ENCODE measurements at places on chromosomes 1 and 21.

DNA sequence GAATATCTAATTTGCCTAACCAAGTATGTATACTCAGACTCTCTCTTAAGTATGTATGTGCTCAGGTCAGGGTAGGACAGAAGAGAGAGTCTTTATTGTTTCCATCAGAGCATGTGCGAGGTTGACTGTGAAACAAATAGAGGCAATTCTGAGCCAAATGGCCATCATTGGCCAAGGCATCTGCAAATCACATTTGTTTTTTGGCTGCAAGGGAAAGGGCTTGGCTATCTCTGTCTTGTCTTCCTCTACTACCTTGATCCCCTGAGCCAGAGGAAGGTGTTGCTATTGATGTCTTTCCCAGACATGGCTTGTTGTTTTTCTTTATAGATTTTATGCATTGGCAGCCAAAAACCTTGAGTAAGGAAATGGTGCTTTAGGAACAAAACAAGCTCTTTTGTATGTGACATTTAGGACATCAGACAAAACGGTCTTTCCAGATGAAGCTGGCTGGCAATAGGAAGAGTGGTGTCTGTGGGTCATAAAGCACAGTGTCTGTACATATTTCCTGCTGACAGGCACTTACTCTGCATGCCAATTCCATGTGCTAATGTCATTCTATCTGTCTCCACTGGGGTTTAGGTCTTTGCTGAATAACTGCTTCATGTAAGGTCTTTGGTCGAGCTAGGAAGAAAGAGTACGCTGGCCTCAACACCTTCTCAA, 163.3 kb downstream of the BRINP2 start:
- DNase-seq, result peak; percentile 40

GRCh38 chr1:147902253-147902845, at the start of gene GJA8:
Gene GJA8, plus strand, starts transcription at chr1:147902795. Its CDS starts 5,161 bp downstream, at chr1:147907956.
- DNase-seq, result no peak

DNA sequence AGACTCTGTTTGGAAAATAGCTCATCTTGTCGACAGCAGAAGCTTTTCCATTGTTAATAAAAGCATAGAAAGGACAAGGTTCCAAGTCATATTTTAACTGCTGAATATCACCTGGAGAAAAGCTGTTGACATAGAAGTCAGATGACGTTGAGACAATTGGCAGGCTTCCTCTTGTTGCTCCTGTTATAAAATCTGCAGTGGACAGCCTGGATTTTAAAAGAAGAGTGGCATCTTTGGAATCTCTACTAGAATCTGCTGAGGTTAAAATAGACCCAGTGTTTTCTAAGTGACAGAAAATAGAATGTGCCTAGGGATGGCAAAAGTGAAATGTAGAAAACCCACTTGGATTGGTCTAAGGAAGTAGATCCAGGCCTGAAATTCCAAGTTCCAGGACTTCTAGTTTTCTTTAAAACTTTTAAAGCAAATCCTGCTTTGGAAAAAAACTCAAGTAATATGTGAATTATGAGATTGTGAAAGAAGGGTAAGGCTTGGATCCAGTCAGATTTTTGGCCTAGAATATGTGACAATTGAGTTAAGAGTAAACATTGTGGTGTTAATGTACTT, 53.6 kb upstream of the NEXN start:
- DNase-seq, result peak; percentile 63

GRCh38 chr1:3194760-3195479, 125.9 kb downstream of the PRDM16 start:
- DNase-seq, result no peak

DNA sequence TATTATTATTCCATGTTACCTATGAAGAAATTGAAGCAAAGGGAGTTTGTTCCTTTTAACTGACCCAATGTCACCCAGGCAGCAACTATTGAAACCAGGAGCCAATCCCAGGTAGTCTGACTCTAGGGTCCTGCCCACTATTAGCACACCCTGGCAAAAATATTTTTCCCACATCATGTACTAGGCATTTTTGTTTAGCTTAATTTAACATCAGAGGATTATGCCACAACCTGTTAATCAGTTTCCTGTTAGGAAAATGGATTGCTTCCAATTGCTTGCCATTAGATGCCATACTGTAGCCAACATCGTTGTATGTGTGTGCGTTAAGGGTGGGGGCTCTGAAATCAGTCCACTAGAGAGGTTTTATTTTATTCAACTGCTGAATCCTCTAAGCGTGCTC, 281.1 kb downstream of the DNM3 start:
- DNase-seq, result no peak

DNA sequence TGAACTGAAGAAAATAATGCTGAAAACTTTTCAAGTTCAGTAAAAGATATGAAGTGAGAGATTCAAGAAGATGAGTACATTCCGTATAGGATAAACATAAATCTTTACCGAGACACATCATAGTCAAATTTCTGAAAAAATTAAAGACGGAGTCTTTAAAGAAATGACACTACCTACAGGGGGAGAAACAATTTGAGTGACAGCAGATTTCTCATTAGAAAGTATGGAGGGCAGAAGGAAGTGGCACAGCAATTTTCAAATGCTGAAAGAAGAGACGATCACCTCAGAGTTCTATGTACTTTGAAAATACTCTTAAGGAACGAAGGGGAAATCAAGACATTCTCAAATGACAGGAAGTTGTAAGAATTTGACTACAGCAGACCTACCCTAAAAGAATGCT, 271.2 kb downstream of the ZP4 start:
- DNase-seq, result no peak

GRCh38 chr1:12636098-12636950, 7.6 kb upstream of the AADACL4 start:
- peak; percentile 90 for DNase-seq

DNA sequence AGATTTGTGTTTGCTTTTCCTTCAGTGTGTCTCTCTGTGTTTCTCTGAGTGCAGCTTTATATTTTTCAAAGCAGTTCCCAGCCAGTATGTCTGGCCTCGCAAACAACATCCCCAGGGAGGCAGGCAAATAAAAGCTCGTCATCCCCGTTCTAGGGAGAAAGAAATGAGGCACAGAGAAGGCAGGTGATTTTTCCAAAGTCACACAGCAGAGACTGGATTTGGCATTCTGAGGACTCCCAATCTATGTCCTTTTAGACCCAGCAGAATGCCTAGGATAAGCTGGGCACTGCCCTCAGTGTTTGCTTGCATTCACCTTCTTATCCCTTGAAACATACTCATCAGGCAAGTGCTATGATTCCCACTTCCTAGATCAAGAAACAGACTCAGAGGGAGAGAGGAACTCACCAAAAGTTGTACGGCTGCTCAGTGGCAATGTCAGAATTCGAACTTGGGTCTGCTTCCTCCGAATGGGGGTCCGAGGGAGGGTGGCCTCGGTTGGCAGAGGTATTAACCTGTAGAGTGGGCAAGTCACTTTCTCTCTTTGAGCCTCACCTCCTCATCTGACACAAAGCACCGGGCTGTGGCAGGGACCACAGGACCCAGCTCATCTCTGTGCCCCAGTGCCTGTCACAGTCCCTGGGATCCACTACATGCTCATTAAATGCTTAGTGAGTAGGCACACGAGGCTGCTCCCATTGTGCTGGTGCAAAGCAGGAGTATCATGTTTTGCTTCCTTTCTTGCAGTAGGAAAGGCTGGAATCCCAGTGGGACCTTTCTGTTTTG, 4.2 kb downstream of the RAP1GAP start:
- DNase-seq, result no peak

- DNase-seq, result no peak
Observed at GRCh38 chr1:186054003-186054402, 319.8 kb downstream of the HMCN1 start.

DNA sequence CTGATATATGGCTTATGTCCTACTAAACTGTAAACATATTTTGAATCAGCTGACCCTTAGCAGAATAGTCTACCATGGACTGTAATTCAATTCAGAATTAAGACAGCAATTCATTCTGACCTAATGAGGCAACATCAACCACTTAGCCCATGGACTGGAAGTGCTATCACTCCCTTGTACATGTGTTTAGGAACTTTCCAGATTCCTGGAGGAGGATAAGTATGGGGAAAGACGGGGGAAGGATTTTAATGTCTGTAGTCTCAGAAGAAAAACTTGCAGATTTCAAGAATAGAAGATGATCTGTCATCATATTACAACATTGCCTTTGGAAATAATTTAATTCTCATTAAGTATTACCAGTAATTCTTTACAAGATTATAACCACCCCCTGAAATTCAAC, 56.3 kb downstream of the PTGFR start:
- no peak for DNase-seq

- DNase-seq, result peak; percentile 82
Observed at GRCh38 chr1:179016706-179017382, 8.8 kb upstream of the FAM20B start.

DNA sequence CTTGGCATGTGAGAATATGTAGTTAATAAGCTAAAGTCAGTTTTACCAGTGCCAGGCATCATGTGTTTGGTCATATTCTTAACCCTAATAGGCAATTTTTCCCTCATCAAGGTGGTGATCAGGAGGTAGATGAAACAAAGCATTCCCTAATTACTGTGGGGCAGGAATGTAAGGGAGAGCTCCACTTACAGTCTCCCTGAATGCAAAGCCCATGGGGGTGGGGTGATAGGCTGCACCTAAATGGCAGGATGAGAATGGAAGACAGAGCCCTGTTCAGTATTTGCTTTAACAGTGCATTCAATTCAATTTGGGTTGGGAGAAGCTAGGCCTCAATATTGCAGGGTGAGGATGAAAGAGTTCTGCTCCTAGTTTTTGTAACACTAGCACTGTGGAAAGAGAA, 23.4 kb downstream of the ZNF678 start:
- DNase-seq, result no peak

DNA sequence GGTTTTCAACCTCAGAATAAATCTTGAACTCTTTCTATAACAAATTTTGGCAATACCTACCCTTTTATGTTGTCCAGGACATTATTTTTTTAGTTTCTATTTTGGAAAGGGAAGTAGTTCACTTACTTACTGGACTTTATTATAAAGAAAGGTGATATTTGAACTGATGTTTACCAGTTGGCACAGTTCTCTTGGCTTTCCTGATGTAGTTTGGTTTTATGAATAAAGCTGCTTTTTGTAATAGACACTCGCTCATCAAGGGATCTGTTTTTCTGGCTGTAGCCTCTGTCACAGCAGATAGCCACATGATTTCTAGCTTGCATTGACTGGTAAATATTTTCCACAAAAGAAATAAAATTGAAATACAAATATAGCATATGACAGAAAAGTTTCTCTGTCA, 40.9 kb upstream of the METTL18 start:
- DNase-seq, result no peak

DNA sequence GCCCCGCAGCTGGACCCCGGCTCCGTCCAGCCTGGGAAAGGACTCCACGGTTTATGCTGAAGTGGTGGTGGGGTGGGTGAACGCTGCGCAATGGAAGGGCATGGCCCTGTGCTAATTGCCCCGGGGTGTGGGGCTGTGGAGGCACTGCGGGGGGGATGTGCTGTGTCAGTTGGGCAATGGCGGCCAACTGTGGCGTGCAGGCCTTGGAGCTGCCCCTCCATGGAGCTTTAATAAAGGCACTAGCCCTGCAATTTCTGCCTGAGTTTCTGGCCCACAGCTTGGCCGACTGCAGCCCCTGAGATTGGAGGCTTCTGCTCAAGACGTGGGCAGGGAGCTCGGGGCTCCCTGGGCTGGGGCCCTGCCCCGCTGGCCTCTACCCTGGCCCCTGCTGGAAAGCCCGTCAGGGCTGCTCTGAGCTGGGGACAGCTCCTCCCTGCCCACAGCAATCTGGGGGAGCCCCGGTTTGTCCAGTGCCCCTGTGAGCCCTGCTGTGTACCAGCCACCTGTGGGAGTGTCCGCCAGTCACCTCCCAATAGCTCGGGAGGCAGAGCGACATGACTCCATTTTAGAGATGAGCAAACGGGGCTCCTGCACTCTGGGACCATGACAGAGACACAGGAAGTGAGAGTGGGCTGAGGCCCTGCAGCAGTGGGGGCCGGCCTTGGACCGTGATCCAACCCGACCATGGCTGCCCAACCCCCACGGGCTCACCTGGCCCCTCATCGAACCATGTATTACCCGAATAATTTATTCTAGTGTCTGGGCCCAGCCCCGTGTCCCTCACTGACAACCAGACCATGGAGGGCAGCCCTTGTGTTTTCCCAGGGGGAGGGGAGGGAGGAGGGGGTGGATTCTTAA, 8.7 kb upstream of the TNFRSF14 start:
- no peak for DNase-seq

DNA sequence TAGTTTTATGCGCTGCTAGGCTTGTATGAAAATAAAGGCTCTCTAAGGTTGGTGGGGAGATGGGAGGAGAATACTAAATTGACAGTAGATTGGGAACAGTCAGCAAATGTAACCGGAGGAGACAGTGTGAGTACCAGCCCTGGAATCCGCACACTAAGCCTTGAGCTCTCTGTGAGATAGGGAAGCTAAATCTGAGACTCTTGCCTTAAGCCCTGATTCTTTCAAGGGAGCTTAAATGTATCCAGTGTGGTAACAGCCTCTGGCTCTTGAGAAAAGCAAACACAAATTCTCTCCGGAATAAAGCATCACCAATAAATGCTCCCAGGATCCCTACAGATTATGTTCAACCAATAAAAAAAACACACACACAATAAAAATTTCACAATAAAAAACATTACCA, 33.0 kb upstream of the PDPN start:
- DNase-seq, result no peak

DNA sequence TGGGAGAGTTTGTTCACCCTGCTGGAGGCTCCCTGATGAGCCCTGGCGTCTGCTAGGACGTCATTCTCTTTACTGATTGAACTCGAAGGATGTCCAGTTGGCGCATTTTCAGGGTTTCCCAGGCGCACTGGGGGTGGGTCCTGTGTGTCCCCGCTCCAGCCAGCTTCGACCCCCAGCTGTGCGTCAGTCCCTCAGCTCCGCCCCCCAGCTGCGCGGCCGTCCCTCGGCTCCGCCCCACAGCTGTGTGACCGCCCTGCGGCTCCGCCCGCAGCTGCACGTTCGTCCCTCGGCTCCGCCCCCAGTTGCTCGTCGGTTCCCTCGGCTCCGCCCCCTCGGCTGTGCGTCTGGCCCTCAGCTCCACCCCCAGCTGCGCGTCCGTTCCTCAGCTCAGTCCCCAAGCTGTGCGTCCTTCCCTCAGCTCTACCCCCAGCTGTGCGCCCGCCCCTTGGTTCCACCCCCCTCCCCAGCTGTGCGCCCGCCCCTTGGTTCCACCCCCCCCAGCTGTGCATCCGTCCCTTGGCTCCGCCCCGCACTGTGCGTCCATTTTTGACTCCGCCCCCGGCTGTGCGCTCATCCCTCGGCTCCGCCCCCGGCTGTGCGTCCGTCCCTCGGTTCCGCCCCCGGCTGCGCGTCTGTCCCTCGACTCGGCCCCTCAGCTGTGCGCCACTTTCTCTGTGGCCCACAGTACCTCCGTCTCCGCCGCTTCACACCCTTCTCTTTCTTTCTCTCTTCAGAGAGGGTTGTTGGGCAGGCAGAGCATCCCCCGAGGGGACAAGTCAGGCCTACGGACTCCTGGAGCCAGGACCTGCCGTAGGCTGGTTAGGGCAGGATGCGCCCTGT, 61.3 kb downstream of the FAAP20 start:
- DNase-seq, result peak; percentile 98

Measured in fibroblast of skin of right biceps (primary cell).